ENCODE measurements at places on chromosomes 13 and 19. TPM values are rescaled to one million over a fixed set of nuclear protein-coding genes. Genes with fewer than 3 reads are reported as not detected.

MEIOSIN gene
- not detected for total RNA-seq

KRTDAP gene
- total RNA-seq: not detected

ZNF492 gene
- 1.7 TPM for total RNA-seq

MAMSTR gene
- 0.31 TPM for total RNA-seq

ZNF581 gene
- 28.9 TPM for total RNA-seq

MEGF8 gene
- 4.9 TPM for total RNA-seq

CPB2 gene
- total RNA-seq: not detected

ZNF610 gene
- 1.1 TPM for total RNA-seq

Data from H4 (cell line).